Activated CD8-positive, alpha-beta memory T cell treated with anti-CD3 and anti-CD28 coated beads for 48 hours (primary cell): ENCODE measurements at places on chromosomes 13 and 19.

GRCh38 chr19:57008432-57008831, 111.4 kb upstream of the USP29 start:
- DNase-seq: no peak

DNA sequence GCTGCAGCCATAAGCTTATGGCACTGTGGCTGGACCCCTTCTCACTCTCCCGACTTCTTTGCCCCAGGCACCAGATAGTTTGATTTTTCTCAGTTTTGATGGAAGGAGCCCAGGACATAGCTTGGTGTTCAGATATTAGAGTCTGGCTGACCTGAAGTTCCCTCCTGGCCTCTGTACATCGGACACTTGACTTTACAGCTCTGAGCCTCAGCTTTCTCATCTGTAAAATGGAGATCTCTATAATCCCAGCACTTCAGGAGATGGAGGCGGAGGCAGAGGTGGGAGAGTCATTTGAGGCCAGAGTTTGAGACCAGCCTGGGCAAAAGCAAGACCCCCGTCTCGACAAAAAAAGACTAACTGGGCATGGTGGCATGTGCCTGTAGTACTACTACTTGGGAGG, 909 bp downstream of the CC2D1A start:
- no peak for DNase-seq

DNA sequence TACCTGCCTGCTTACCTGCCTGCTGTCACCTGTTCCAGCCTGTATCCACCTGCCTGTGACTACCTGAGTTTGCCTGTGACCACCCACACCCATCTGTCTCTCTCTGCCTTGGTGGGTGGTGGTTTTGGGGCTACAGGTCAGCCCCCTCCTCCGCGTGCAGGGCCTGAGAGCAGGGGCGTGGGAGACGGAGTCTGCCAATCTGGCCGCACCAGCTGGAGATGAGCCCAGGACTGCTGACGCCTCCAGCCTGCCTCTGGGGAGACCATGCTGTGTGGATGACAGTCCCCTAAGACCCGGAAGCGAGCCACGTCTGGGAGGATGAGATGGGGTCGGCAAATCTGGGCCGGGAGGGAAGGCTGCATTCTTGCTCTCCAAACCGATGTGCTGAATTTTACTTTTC, 15.9 kb upstream of the KCTD15 start:
- no peak for DNase-seq

DNA sequence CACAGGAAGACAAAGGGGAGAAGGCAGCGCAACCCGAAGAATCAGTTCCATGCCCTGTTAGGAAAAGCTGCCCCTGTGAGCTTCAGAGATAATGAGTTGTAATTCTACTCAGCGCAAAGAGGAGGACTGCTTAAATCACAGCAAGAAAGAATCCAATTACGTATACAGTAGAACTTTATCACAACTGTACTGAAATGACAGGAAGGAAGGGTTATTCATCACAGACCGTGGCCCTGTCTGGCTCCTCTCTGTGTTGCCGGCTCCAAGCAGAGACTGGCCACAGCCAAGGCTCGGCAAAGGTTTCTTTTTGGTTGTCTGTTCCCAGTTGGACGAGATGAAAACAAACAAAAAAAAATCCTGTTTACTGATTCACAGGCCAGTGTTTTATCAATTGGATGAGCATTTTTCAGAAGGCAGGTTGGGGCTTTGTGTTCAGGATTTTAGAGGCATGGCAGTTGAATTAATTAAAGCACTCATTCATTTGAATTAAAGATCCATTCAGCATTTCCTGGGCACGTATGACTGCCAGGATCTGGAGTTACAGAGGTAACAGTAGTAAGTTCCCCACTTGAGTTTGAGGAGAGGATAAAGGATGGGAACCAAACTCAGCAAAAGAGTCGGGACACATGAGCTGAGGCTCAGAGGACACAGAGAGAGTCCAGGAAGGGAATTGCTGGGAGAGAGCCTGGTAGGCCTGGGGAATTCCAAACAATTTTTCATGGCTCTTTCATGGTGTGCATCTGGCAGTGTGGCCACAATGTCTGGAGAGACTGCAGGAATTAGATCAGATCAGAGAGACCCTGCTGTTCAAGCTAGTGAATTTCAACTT, 341.0 kb downstream of the DNAJC15 start:
- DNase-seq: no peak

DNA sequence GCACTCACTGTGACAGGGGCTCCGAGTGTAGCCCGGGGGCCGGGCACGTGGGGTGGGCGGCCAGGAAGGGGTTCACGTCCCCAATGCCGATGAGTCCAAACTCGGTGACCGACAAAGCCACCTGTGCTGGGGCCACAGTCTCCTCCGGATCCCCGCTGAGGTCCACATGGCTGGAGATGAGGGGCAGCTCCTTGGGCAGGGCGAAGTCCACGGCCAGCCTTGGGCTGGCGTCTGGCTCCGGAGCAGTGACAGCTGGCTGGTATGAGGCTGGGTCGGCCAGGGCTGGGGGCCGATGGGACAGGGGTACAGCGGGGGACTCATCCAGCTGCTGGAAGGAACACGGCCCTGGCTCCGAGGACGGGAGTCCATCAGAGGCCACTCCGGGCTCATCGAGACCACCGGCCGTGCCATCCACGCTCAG, 15.9 kb upstream of the PLPP2 start:
- no peak for DNase-seq

GRCh38 chr19:3670796-3671679, 29.2 kb downstream of the PIP5K1C start:
- peak; percentile 38 for DNase-seq

- DNase-seq: no peak
These were observed 33.8 kb upstream of the VWA8 start for GRCh38 chr13:41994696-41995095.

DNA sequence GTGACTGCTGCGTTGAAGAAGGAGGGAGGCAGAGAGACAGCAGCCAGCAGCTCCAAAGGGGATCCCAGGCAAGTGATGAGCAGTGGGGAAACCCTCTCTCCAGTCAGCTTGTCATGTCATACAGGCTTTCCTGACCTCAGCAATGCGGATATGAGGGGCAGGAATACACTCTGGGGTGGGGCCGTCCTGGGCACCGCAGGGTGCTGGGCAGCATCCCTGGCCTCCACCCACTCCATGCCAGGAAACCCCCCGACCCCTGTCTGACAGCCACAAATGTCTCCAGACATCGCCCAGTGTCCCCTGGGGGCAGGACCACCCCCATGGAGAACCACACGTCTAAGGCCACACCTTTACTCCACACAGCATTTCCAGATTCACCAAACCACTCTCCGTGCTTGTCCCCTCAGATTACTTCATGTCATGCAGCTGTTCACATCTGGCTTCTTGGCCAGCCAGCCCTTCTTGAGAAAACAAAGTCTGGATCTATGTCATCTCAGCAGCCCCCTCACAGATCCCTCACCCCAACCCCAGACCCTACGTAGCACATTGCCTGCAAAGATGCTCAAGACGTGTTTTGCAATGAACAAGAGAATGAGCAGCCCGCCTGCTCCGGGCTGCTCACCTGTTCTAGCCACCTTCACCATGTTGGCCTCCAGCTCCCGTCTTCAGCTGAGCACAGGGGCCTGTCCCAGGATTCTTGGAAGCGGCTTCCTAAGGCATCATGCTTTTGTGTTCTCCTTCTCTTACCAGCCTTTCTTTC, 46.5 kb downstream of the RFX2 start:
- DNase-seq: no peak

DNA sequence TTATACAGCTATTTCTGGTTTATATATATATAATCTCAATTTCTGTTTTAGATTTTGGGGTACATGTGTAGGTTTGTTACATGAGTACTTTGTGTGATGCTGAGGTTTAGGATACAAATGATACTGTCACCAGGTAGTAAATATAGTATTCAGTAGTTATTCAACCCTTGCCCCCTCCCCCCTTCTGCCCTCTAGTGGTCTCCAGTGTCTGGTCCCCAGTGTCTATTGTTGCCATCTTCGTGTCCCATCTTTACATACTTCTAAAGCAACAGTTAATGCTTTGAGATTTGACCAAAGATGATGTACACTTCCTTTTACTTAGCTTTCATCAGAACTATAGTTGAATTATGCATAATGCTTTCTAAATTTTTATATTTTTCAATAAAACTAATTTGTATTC, 1623.4 kb upstream of the PRR20A start:
- DNase-seq: no peak

DNA sequence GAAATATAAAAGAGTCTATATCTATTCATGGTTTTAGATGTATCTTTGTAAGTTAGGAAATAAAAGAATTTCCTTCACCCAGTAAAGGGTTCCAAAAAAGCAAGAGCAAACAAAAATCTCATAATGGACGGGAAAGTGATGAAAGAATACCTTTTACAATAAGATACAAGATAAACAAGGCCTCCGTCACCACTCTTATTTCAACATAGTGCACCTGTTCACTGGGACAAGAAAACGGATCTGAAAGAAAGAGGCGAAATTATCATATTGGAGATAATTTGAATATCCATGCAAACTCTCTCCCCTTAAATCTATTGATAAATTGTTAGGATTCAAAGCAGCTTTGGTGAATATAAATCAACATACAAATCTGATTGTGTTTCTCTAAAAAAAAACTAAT, 877 bp upstream of the NLRP11 start:
- no peak for DNase-seq

GRCh38 chr19:55340784-55341147, 1.1 kb downstream of the KMT5C start:
- no peak for DNase-seq

DNA sequence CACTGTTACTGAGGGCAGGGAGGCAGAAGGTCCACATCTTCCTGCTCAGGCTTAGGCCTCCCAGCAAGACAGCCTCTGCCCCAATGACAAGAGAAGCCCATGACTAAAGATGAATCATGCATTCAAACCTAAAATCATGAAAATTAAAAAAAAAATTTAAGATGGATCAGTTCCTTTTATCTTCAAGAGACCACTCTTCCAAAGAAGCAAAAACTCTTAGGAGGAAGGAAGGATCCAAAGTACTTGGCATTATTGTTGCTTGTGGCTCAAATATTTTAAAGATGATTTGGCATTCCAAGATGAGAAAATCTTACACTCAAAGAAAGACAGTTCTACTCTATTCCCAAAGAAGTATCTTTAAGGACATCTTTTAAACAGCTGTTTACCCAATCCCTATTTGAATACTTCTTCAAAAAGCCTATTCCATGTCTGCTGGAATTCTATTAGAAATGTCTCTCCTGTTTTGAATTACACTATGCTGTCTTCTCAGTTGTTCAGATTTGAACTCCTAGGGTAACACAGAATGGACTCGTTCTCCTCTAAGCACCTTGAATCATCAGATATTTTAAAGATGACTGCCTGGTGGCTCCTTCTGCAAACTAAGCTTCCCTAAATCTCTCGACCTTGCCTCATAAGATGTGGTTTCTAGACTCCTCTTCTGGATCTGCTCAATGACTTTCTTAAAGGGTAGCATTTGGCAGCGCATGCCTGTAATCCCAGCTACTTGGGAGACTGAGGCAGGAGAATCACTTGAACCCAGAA, 7.0 kb downstream of the SERP2 start:
- no peak for DNase-seq

- no peak for DNase-seq
These were observed 2.7 kb upstream of the OR7G2 start for GRCh38 chr19:9109959-9110358.

DNA sequence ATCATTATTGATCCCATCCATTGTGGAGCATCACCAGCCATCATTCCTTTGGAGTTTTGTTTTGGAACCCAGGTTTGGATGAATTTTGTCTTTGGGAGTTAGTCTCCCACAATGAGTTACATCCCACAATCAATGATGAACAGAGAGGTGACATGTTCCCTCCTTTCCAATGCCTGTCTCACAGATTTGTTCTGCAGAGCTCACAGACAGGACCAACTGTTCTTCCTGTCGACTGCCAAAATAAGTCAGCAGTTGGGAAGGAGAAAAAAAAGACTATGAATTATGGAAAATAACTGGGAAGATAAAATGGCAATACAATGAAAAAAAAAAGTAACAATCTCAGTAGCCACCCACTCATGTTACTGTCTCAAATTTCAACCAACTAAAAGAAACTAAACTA, 489.1 kb downstream of the MYO16 start:
- no peak for DNase-seq

GRCh38 chr13:80250213-80250810, 90.6 kb downstream of the SPRY2 start:
- no peak for DNase-seq

- no peak for DNase-seq
These were observed 11.8 kb downstream of the PEPD start for GRCh38 chr19:33509774-33510173.

DNA sequence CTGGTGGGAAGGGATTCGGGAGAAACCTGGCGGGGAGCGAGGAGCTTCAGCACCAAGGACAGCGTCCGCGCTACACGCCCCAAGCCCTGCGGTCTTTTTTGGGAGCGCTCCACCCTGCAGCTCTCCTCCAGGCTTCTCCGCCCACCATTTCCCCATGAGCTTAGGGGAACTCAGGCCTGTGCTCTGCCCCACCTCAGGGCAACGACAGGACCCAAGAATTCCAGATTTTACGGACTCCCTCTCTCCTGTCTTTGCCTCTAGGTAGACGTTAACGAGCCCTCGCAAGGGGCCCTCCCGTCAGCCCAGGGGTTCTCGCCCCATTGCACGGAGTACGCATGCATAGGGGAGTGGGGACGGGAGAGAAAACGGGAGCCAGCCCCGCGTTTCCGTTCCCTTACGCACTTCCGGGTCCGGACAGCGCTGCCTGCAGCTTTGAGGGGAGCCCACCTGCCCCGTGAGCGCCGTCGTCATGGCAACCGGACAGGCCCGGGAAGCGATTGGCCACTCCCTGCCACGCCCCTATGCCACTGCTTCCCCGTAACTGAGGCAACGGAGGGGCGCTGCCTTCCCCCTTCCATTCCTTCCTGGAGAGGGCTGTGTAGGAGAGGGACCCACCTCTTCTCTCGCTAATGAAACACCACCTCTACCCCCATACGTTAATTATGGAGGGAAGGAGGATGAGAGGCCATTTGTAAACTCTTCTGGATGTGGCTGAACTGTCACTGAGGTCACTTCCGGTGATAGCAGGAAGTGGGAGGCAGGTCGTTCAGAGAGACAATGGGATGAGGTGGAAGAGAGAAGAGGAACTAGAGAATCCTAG, 20.8 kb downstream of the NOVA2 start:
- no peak for DNase-seq

DNA sequence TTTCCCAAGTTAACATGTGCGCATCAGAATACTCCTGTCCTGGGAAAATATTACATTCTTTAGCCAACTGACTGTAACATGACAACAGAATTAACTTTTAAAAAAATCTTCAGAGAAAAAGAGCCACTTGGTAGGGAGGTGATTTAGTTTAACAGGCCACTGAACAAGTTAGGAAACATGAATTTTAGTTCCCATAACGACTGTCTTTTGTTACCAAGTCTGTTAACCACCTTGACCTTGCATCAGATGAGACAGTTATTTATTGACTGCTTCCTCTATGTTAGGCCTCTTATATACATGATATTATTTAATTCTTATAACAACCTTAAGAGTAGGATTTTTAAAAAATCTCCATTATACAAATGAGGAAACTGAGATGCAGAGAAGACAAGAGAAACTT, 268.6 kb downstream of the NDFIP2 start:
- DNase-seq: no peak
